ENCODE measurements at places on chromosomes 7 and 10.
A peak's percentile ranks its signal among the peaks of the same experiment; 100 is the strongest.

DNA sequence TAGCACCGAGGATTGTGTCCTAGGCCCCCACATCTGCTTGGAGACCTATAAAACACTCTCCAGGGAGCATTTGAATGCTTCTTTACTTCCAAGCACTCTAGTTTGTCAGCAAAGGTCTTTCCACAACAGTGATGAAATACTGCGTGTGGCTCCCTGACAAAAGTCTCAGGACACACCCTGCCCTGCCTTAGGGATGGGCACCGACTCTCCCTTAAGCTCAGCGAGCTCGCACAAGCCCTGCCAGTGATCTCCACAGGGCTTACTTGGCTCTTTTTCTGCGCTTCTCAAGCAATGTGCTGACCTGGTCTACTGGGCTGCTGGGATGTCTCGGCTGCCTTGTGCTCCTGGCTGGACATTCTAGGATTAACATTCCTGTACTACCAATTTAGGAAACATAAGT lies 84.3 kb upstream of the MPP7 start:
- no peak for DNase-seq

DNA sequence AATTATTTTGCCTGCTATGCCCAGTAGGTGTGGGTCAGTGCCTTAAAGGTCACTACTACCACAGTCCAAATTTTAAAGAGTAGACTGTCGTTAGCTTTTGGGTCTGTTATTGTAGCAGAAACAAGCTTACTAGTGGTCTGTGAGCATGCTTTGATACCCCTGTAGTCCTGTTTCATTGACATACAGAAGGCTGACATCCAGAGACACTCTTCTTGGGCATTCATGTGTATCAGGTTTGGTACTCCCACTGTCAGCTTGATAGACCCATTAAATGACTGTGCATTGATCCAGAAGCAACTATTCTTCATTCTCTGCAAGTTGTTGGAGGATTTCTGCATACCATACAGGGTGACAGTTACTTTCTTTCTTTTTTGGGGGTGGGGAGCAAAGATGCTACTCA lies 884.4 kb upstream of the CELF2 start:
- DNase-seq, result no peak

DNA sequence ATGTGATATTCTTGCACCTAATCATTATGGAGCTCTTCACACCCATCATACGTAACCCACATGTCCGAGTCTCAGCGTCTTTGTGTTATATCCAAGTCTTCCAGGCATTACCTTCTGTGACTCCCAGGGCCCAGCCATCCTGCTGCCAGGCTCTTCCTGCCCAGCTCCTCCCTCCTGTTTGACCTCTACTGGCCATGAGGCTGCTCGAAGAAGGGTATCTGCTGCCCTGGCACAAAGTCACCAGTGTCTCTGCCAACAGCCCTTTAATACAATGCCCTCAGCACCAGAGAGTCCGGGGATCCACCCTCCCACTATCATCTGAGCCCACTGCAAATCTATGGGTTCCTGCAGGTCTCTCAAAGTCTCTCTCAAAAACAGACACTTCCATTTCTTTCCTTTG lies 65.3 kb upstream of the WAC start:
- no peak for DNase-seq

DNA sequence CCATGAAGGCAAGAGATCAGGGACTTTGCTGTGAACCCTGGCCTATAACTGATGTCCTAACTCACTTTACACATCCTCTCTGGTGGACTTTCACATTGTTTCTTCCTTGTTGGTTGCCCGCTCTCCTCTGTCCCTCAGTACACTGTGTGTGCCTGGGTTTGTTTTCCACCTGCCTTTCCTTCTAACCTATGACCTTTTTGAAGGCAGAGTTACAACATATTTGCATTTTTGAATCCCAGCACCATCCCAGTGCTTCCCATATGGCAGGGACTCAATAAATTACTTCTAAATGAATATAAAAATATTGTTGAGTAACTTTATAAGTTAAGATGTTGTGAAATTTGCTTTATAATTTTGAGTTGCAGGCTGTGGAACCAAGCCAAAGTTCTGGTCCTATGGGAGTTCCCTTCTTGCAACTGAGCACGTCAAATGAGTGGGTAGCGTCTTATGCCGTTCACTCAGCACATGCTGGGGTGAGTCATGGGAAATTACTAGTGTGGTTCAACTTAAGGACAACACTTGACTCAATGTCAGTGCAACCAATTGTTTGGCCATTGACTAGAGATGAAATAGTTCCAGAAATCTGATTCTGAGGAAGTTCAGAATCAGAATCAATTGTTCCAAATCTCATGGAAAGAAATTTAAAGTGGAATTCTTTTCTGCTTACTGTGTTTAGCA lies 250.9 kb downstream of the TWIST1 start:
- peak; percentile 96 for DNase-seq

DNA sequence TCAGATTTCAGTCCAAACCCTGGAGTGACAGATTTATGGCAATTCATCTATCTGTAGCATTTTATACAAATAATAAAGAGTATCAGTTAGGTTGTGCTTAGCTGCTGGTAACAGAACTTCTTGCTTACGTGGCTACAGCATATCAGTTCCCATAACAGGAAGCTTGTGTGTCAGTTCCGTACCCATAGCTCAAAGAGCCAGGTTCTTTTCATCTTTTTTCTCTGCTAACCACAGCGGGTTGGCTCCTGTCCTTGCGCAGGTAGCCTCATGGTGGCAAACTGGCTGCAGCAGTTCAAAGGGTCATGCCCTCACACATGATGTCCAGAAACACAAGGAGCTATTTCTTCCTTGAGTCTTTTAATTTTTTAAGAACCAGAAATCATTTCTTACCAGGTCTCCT lies 1041.8 kb downstream of the GATA3 start:
- no peak for DNase-seq

DNA sequence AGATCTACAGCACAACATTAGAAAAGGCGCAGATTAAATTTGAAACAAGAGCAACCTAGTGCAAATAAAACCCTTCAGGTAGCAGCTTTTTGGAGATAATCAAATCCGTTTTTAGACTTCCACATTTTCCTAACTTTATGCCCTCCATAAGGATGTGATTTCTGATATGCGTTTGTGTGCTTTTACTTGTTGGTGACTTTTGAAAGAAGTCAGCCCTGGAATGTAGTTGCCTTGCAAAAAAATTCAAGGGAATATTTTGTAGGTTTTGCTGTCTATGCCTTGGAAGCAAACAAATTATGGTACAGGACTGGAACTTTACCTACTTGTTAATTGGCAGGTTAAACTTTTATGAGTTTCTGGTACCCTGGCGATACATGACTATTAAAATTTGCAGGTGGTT lies 86.7 kb upstream of the HDAC9 start:
- DNase-seq, result no peak

DNA sequence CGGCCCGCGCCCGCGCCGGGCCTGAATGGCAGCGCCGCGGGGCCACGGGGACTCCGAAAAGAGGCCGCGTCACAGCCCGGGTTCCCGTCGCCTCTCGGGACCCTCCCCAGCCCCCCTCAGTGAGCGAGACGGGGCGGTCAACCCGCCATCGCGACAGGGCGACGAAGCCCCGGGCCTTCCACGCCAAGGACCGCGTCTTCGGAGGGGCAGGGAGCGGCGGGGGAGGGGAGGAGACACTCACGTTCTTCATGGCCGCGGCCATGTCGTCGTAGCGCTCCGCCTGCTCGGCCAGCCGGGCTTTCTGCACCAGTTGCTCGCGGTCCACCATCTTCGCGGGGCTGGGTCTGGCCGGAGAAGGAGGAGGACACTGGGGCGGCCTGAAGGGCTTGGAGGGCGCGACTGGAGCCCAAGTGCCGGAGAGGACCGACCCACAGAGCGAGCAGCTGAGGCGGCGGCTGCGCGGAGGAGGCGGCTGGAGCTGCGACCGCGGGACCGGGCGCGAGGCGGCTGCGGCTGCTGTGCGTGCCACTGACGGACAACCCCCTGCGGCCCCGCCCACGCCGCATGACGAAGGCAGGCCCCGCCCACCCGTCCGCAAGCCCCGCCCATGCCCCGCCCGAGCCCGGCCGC lies at the start of gene YWHAG:
Gene YWHAG (minus strand): TSS at position 511 of the 630 bp plus-strand sequence. CDS start 183 bp downstream, at position 328.
- peak; percentile 82 for DNase-seq

GRCh38 chr7:142553216-142553615 lies 196.1 kb upstream of the PRSS1 start:
- no peak for DNase-seq

DNA sequence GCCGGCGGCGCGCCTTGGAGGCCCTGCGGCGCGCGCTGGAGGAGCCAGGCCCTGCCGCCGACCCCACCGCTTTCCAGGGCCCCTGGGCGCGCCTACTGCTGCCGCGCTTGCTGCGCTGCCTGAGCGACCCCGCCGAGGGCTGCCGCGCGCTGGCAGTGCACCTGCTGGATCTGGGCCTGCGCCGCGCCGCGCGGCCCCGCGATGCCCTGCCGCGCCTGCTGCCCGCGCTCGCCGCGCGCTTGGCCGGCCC lies 280 bp downstream of the DNAAF5 start:
- DNase-seq, result no peak

- no peak for DNase-seq
Observed at GRCh38 chr7:35015346-35015859, 21.9 kb downstream of the DPY19L1 start.

DNA sequence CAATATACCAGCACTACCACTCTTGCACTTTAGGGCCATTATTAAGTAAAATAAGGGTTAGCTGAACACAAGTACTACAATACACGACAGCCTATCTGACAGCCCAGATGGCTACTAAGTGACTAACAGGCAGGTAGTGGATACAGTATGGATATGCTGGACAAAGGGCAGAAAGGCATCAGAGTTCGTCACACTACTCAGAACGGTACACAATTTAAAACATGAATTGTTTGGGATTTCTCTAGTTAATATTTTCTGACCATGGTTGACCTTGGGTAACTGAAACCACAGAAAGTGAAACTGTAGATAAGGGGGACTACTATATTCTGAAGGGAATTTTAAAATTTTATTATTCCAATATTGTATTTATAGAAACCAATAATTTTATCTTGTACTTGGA lies 101.3 kb upstream of the SKAP2 start:
- DNase-seq, result no peak

- DNase-seq, result no peak
Observed at GRCh38 chr10:74823791-74824183, 2.6 kb upstream of the KAT6B start.

DNA sequence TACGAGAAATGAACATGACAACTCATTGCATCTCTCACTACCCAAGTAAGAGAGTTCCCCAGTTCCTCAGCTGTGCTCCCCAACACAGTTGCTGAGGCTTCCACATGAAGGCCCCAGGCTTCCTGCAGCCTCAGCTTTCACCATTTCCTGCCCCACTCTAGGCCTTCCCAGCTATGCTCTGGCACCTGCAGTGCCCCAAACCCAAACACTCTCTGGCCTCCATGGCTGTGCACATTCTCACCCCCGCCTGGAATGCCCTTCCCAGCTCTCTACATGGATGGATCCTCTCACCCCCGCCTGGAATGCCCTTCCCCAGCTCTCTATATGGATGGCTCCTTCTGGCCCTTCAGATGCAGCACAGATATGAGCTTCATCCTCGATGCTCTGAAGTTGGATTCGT lies 61.3 kb downstream of the KIAA1549 start:
- DNase-seq, result no peak

DNA sequence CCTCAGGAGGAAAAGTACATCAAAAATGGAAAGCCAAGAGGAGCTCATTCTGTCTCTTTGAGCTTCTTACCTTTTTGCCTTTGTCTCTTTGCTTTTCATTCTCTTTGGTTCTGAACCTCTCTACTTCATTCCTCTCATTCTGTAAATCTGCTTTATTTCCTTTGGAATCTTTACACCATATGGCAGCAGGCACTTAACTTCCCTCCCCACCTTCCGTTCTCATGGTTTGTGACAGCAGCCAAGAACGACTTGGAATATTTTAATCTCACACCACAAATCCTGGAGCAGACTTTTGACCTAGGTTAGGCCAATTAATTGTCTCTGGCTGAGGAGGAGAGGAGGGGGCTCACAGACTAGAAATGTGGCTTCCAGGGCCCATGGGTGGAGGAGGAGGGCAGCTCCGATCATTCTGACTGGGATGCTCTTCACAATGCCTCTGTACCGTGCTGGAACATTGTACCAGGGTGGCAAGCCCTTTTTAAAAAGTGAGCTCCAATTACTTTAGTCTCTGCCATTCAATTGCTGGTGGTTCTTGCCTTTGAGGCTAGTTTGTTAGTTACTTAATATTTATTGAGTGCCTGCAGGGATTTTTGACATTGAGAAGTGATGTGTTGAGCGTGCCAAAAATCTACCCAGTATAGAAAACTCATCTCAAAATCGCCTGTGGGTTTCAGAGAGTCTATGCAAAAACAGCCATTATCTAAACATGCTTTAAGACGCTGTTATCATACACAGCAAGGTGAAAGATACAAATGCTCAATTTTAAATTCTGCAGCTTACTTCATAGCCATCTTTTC lies 386.6 kb downstream of the DPP6 start:
- no peak for DNase-seq

DNA sequence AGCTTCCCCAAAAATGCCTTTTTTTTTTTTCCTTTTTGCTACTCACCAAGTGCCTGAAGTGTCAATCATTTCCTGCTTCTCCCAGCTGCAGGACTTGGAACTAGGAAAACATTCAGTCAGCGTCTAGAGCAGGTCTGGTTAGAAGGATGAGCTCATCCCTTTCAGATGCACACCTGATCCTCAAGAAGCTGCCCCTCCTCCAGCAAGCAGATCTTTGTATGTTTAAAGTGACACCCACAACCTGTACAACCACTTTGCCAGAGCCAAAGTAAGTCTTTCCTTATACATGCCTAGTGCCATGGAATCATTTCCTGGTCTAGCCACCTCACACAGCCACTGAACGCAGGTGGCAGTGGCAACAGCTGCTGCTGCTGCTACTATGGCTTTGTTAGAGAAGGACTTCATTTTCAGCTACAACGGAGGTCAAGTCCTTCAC lies 10.4 kb upstream of the USP54 start:
- peak; percentile 87 for DNase-seq

DNA sequence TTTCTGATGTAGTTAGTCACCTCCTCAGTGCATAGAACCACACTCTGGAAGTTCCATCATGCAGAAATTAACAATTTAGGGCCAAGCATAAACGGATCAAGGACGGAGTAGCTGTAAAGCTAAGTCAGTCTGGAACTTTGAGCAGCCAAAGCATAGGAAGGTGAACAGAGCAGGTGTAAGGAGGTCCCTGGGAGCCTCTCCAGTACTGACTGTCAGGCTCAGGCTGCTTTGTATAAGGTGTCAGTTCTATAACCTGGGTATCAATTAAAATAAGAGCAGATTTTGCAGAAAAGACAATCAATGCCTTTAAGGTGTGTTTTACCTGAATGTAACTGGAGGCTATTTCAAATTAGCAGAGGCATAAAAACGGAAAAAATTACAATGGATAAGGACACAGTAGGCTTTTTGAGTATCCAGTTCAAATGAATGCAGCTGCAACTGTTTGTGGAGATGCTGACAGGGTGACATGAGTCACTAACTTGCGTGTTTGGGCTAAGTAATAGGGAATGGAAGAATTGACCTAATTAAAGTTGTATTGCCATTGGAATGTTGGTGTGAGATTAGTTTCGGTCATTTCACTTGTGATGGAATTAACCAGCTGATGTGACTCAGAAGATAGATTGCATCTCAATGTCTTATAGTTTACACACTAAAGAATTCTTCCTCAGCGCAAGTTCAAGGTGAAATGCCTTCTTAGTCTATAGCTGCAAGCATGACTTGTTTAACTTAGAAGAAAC lies 417.9 kb upstream of the CNTNAP2 start:
- peak; percentile 1 for DNase-seq
